Stimulated activated CD8-positive, alpha-beta memory T cell treated with anti-CD3 and anti-CD28 coated beads, Interleukin-4, amount 100 ng/mL, for 4 hours (primary cell): ENCODE measurements at places on chromosomes 5 and 9.

GRCh38 chr5:125696762-125697161, 726.4 kb upstream of the GRAMD2B start:
- DNase-seq: no peak

DNA sequence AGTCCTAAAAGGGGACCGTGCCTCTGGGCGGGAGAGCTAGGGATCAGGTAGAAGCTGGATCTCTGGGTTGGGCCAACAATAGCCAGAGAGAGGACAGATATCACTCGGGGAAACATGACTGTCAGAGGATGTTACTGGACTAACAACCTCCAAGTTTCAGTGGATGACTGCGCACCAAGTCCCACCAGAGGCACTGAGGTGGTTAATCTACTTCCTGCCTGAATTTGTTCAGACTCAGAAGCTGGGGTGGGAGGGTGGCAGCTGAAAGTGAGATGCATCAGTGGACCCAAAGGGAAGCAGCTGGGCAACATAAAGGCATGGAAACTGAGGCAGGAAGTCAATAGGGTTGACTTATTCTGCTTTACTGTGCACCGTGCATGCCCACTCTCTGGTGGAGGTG, 130.1 kb upstream of the SLC44A1 start:
- DNase-seq: no peak

GRCh38 chr5:128551476-128551875, 13.4 kb upstream of the FBN2 start:
- no peak for DNase-seq

DNA sequence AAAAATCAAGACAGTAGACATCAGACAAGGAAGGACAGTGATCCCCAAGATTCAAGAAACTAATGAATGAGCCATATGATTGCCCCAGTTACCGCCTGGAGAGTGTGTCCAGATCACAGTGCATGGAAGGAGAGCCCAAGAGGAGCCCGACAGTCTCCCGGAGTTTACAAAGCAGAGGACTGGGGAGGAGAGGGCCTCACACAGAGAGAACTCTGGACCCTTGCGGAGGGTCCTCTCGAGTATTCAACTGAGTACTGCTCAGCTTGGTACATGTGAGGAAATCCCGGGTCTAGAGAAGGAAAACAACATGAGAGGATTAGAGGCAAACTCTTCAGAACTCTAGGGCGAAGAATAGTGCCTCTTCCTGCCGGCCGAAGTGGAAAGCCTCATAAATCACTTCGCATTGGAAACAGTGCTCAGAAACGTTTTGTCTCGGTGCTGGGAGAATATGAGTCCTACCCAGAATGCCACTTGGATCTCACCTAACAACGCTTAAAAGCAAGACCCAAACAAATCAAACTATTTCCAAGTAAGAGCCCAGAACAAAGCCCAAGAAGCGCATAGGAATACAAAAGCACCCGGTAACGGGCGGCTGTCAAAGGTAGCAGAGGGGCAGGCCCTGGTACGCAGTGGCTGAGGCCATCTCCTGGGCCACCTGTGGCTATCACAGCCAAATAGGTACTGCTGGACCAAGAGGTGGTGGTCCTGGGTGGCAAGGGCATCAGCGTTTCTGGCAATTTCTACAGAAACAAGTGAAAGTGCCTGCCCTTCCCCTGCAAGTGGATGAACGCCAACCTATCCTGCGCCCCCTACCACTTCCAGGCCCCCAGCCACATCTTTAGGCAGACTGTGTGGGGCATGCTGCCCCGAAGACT, 36.0 kb downstream of the FAM78A start:
- DNase-seq: no peak
